ENCODE measurements at places on chromosomes 2 and 18.

DNA sequence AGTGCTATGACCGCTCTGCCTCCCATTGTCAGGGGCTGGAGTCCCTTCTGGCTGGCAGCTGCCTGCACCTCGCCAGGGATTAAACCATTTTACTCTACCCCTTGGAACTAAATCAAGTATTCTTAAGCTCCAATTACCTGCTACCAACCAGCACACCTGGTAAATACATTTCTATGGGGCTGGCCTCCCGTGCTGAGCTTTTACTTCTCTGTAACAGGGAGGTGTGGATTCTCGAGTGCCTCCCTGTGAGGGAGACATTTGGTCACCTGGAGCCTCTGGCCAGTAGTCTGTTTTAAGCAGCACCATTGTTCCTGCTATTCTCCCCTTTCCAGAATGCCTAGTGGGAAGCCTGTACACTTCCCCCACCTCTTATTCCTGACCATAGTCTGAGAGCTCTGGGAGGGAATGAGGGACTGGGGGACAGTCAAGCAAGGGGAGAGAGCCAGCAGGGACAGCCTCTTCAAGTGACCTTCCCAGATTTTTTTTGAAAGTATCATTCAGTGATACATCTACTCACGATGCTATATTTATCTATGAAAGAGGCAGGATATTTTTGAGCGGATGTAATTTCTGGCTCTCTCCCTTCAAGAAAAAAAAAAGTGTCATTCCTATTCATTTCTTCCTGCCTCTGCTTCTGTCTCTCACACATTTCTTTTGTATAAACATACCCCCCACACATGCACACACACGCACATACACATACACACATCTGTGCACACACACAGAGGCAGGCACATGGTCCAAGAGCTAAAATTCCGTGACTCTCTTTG, 112.8 kb downstream of the CAPN13 start:
- peak; percentile 59 for DNase-seq

DNA sequence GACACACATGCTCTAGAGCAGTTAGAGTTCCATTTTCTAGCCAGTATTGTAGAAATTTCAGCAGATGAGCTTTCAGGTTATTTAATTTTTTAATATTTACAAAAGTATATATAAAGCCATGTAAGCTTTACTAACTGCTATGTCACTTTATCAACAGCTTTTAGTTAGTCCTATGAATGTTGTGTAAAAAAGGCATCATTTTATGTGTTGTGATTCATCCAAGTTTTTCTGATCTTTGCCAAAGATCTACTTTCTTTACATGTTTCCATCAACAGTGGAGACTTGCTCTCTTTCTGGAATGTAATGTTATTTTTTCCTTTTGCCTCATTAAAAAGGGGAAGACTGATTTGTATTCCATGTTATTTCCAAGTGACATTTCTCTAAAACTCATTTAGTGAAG, 125.2 kb upstream of the TFPI start:
- DNase-seq, result no peak

GRCh38 chr2:2795438-2796091, 464.5 kb upstream of the MYT1L start:
- DNase-seq, result no peak

DNA sequence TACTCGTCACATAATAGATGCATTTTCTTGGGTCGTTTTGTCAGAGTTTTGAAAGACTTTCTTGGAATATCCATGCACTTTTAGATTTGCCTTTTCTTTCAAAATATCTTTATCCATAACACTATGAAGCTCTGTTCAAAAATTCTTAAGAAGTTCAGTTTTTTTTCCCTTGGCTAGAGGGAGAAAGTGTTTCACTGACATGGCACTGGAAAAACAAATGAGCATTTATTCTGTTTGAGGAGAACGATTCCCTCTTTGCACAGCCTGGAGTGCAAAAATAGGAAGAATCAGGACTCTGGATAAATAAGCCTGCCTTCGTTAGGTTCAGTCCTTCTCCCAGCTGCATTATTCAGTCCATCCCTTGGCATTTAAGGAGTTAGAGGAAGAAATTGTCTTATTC, 91.0 kb upstream of the RPE start:
- DNase-seq, result no peak

DNA sequence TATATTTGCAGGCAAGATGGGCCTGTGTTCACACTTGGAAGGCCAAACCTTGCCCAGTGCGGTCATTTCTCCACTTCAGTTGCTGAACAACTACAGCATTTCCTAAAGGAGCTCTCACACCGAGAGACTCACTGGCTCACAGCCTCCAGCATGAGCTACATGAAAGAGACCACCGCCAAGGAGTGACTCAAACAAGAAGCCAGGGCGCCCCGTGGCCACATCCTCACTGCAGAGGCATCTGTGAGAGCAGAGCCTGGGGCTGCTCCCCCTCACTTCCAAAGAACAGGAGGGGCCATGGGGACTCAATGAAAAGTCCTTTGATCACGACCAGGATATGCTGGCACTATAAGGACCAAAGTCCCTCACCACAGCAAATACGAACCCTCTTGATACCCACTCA, 50.0 kb downstream of the TMEM163 start:
- no peak for DNase-seq

- DNase-seq, result no peak
Measured at GRCh38 chr2:96903318-96903717, 33.4 kb upstream of the SEMA4C start.

DNA sequence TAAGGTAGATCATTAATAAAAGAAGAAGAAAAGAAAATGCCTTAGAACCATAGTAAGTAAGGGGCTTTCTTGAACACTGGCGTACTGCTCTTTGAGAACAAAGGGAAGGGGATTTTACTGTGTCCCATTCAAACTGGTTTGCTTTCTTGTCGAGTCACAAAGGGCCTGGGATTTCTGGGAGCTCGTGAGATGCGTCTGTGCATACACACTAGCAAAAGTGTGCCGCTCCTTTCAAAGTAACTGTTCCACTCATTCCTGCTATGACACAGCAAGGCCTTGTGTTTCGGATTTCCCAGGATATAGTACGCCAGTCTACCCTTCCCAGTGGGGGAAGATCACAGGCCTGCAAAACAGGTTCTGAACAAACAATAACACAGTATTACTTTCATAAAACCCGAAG, 93.0 kb downstream of the KCTD18 start:
- DNase-seq, result no peak

DNA sequence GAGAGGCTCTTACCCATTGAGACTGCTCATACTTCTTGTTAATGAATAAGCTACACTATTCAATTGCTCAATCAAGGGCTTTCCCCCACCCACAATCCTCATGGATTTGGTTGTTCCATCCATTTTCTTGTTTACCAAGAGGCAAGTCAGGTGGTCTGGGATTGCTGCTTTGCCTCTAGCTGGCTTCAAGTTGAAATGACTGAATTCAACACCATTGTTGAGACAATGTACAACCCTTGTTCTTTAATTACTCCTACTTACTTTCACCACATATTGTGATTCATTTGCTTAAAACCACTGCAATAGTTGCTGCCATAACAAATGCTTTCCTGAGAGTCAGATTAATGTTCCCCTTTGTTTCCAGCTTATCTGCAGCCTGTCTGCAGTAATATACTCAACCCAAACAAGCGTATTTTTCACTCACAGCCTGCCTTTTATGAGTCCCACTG, 532.2 kb downstream of the RIT2 start:
- no peak for DNase-seq

DNA sequence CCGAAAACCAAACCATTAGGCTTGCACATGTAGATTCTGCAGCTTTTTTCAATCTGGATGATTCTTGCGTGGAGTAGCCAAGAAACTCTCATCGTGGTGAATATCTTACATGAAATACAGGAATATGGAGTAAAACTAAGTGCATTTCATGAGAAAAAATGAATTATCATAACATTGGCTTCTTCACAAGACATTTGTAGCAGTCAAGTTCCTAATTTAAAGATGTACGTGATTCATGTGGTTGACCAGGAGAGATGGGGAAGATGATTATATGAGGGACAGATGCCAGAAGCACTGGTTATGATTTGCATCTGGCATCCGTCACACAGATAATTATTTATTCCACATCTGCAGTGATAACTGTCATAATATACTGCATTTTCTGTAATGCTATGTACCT, 90.4 kb downstream of the ANTXR1 start:
- DNase-seq, result no peak

DNA sequence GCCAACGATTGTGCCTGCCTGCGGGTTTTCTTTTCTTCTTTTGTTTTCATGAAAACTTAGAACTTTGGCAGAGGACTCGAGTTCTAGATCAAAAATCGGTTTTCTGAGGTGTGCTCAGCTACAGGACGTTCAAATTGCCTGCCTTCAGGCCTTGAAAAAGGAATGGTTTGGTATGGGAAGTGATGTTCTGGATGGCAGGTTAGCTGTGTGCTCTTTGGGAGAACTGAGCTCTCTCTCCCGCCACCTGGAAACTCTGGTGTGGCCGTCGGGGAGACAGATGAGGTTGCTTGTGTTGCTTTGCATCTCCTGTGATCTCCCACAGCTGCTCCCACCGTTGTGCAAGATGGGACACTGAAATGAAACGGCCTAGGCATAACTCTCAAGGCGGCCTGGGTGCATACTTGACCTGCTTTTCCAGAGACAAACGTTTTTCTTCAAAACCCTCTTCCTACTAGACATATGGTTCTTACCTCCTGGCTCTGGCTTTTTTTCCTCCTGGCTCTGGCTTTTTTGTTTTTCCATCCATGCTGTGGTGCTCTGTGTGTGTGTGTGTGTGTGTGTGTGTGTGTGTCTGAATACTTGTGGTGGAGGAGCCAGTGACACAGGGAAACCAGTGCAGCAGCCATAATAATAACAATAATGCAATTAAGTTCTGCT, 2.0 kb downstream of the FMNL2 start:
- DNase-seq, result peak; percentile 25

GRCh38 chr2:40243581-40244187, 208.2 kb downstream of the SLC8A1 start:
- peak; percentile 43 for DNase-seq

- no peak for DNase-seq
Measured at GRCh38 chr2:10634495-10634894, 55.3 kb downstream of the NOL10 start.

- DNase-seq, result no peak
Measured at GRCh38 chr2:100630473-100630977, 67.7 kb downstream of the PDCL3 start.

DNA sequence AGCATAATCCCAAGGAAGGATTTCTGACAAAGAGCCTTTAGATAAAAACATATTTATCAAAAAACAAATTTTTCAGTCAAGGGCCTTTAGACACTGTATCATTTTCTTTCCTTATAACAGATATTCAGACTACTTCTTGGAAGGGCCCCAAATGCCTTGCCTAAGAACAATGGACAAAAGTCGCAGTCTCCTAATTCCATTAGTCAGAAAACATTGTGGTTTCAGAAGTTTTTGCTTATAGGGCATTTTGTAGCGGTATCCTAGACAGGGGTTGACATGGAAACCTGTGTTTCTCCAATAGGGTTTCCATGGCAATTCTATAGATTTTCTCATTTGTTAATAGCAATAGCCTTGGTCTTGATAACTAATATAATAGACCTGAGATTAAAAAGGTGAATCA, 36.7 kb upstream of the AGPS start:
- no peak for DNase-seq

- DNase-seq, result no peak
Measured at GRCh38 chr18:79508565-79509535, 113.1 kb downstream of the NFATC1 start.

All from AG08395 (cell line).